ENCODE measurements at places on chromosomes 2 and 18.

GRCh38 chr2:217911283-217912097 is 91.3 kb downstream of the TNS1 start:
- no peak overlapping the region for H3K4me3 ChIP-seq
- H3K4me1 ChIP-seq = no peaks in the 10 kb centered on the region
- no peaks in the 10 kb centered on the region for H3K36me3 ChIP-seq
- DNase-seq = no peak
- no peak overlapping the region for H3K27ac ChIP-seq

DNA sequence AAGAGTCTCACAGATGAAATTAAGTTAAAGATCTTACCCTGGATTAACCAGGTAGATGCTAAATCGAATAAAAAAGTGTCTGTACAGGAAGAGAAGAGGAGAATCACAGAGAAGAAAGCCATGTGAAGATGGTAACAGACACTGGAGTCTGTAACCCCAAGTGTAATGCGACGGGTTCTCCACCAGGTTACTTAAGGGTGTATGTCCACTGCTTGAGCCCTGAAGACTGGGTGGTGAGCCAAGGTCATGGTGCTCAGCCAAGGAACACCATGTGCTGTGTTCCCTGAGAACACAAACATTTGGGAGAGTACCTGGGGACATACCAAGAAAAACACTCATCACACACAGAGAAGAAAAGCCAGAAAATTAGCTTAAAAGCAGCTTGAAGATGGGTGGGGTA is 8.2 kb upstream of the ACADL start:
- H3K27ac ChIP-seq = no peak overlapping the region
- H3K27me3 ChIP-seq = peaks cover 29% of the 10 kb centered on the region
- no peak for DNase-seq
- no peaks in the 10 kb centered on the region for H3K36me3 ChIP-seq
- no peak overlapping the region for H3K4me3 ChIP-seq
- H3K4me1 ChIP-seq = no peaks in the 10 kb centered on the region

GRCh38 chr2:42045848-42046748 is 1.7 kb upstream of the PKDCC start:
- no peak for DNase-seq
- H3K4me3 ChIP-seq = no peak overlapping the region
- no peaks in the 10 kb centered on the region for H3K36me3 ChIP-seq
- peaks cover 5% of the 10 kb centered on the region for H3K4me1 ChIP-seq

- H3K36me3 ChIP-seq = no peaks in the 10 kb centered on the region
- H3K4me3 ChIP-seq = no peak overlapping the region
- no peak for DNase-seq
- peaks cover 15% of the 10 kb centered on the region for H3K4me1 ChIP-seq
- H3K27ac ChIP-seq = no peak overlapping the region
Observed at GRCh38 chr2:232390661-232391060, 12.1 kb downstream of the ALPP start.

GRCh38 chr2:233764264-233764663 is 4.2 kb downstream of the UGT1A1 start:
- no peak overlapping the region for H3K4me3 ChIP-seq
- DNase-seq = no peak
- peaks cover 43% of the 10 kb centered on the region for H3K27me3 ChIP-seq
- no peaks in the 10 kb centered on the region for H3K4me1 ChIP-seq
- peaks cover 1% of the 10 kb centered on the region for H3K36me3 ChIP-seq
- H3K27ac ChIP-seq = no peak overlapping the region

DNA sequence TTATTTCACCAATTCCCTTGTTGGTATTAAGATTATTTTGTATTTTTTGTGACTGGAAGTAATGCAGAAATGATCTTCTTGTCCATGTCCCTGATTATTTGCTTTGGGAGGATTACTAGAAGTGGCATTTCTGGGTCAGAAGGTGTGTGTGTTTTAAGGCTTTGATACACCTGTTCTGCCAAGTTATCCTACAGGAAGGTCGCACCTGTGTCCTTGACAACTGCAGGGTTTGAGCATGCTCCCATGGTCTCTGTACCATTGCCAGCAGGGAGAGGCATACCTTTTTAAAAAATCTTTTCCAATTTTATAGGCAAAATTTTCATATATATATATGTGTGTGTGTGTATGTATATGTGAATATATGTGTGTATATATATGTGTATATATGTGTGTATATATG is 29.7 kb downstream of the KDM3A start:
- no peaks in the 10 kb centered on the region for H3K27me3 ChIP-seq
- no peak overlapping the region for H3K27ac ChIP-seq
- H3K4me1 ChIP-seq = no peaks in the 10 kb centered on the region
- no peak overlapping the region for H3K4me3 ChIP-seq

GRCh38 chr2:222034058-222034457 is 264.7 kb downstream of the PAX3 start:
- no peak overlapping the region for H3K4me3 ChIP-seq
- H3K36me3 ChIP-seq = no peaks in the 10 kb centered on the region
- H3K27ac ChIP-seq = no peak overlapping the region
- no peak for DNase-seq
- no peaks in the 10 kb centered on the region for H3K4me1 ChIP-seq
- H3K27me3 ChIP-seq = no peaks in the 10 kb centered on the region

- no peak overlapping the region for H3K4me3 ChIP-seq
- no peaks in the 10 kb centered on the region for H3K27me3 ChIP-seq
- H3K4me1 ChIP-seq = no peaks in the 10 kb centered on the region
- no peak for DNase-seq
- H3K27ac ChIP-seq = no peak overlapping the region
- H3K36me3 ChIP-seq = no peaks in the 10 kb centered on the region
Observed at GRCh38 chr2:88658326-88658725, 31.1 kb upstream of the EIF2AK3 start.

DNA sequence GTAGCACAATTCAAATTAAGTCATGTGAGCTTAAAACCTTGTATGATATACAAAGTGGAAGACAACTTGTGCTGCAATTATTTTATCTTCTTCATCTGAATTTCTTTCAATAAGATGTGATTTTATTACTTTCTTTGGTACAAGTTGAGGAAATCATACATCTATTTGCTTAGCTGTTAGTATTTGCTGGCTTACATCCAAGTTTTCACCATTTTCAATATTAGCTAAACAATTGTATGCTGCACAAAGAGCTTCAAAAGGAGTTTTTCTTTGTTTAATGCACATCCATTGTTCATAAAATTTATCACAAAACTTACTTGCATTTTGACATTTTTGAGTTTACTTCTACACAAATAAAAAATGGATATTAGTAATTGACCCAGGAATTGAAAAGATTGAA is 40.9 kb downstream of the SCN9A start:
- H3K27me3 ChIP-seq = no peaks in the 10 kb centered on the region
- H3K4me1 ChIP-seq = no peaks in the 10 kb centered on the region
- DNase-seq = no peak
- H3K36me3 ChIP-seq = no peaks in the 10 kb centered on the region

GRCh38 chr2:165743442-165743841 is 50.6 kb downstream of the GALNT3 start:
- H3K4me1 ChIP-seq = peaks cover 17% of the 10 kb centered on the region
- H3K4me3 ChIP-seq = no peak overlapping the region
- no peak overlapping the region for H3K27ac ChIP-seq
- peaks cover 7% of the 10 kb centered on the region for H3K36me3 ChIP-seq
- no peak for DNase-seq
- no peaks in the 10 kb centered on the region for H3K27me3 ChIP-seq

DNA sequence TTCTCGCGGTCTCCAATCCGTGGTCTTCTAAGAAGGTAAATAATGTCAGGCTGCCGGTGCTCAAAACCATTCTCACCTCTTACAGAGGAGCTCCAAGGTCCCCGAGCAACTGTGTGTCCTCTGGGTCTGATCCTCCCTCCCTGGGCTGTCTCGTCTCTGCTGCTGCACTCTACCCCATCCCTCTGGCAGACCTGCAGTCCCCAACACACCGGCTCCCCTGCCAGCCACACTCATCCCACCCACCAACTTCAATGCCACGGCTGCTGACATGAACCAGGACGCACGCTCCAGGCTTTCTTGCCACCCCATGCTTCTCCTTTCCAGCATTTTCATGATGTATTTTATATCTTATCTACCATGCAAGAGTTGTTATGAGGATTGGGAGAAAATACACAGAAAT is 559.5 kb upstream of the SALL3 start:
- no peak overlapping the region for H3K27ac ChIP-seq
- no peak overlapping the region for H3K4me3 ChIP-seq
- H3K4me1 ChIP-seq = no peaks in the 10 kb centered on the region
- DNase-seq = no peak

DNA sequence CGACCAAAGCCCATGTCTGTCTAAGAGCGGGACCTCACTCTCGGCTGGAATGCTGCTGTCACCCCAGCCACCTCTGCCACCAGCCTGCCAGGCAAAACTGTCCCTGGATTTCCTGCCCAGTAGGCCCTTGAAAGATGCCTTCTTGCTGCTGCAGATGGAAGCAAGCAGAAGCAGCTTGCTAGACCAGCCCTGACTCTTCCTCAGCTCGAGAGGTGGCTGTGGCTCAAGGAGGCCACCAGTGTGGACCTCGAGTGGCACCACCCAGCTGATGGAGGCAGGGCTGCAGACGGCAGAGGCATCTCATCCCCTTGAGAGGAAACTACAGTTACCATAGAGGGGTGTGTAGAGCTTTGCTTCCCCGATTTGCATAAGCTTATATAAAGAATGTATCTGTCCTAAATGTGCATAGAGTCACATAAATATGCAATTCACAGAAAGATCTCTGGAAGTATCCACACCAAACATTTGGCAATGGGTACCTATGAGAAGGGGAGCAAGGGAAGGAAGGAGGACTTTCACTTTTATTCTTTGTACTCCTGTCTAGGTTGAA is 20.6 kb downstream of the ADCY3 start:
- no peak overlapping the region for H3K27ac ChIP-seq
- H3K4me1 ChIP-seq = no peaks in the 10 kb centered on the region
- no peak for DNase-seq
- no peak overlapping the region for H3K4me3 ChIP-seq
- H3K36me3 ChIP-seq = peaks cover 76% of the 10 kb centered on the region

DNA sequence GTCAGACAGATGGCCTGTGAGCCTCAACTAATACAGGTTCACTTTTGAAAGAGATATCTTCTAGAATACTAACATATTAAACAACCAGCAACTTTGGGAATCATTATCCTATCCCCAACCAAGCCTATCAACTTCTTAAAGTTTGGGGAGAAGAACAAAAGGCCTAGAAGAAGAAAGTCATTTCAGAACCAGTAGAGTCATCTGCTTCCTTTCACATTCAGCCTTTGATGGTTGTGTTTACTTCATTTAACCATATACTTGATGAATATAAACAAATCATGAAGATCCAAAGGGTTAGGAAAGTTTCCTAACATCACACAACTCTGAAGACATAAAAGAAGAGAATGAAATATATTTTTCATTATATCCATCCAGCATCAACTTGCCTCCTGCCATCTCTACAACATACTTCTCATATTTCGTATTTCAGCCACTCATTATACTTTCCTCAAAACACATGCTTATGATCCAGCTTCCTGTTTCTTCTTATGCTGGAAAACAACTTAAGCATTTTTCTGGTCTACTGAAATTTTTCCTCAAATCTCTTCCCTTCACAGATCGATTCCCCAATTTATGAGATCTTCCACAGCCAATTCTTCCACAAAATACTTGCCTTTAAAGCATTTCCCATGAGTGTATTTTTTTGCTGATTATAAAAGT is 114.3 kb downstream of the CACNB4 start:
- no peaks in the 10 kb centered on the region for H3K4me1 ChIP-seq
- H3K4me3 ChIP-seq = no peak overlapping the region
- no peaks in the 10 kb centered on the region for H3K36me3 ChIP-seq
- DNase-seq = no peak
- H3K27me3 ChIP-seq = no peaks in the 10 kb centered on the region
- no peak overlapping the region for H3K27ac ChIP-seq

- peaks cover 23% of the 10 kb centered on the region for H3K36me3 ChIP-seq
- no peaks in the 10 kb centered on the region for H3K4me1 ChIP-seq
- DNase-seq = no peak
- no peak overlapping the region for H3K27ac ChIP-seq
- no peaks in the 10 kb centered on the region for H3K27me3 ChIP-seq
Observed at GRCh38 chr18:74819433-74820059, 221.9 kb downstream of the ZNF407 start.

- peak overlapping the region; percentile 80 for H3K27ac ChIP-seq
- peaks cover 14% of the 10 kb centered on the region for H3K36me3 ChIP-seq
- peaks cover 93% of the 10 kb centered on the region for H3K27me3 ChIP-seq
Observed at GRCh38 chr2:118851650-118852049, 4.2 kb upstream of the EN1 start.

DNA sequence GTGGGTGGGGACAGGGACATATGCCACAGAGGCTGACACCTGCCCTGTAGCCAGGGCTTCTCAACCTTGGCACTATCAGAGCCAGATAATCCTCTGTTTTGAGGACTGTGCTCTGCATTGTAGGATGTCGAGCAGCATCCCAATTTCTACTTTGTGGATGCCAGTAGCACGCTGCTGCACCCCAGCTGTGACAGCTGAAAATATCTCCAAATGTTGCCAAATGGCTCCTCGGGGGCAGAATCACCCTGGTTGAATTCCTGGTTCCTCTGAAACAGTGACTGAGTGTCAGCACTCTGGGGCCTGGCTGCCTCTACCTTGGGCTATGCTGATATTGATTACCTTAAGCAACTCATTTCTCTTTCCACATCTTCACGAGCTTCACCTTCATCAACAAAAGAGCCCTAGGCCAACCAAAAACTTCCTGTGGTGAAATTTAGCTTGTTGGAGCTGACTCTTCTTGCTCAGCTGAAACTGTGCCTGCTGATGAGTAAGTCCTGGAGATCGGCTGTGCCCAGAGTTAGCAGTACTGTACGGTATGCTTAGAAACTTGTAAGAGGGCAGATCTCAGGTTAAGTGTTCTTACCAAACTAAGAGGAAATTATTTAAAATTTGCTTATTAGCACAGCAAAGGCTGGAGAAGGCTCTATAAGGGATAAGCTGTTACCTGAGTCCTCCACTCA is 138.1 kb downstream of the SEPTIN10 start:
- H3K4me1 ChIP-seq = peaks cover 11% of the 10 kb centered on the region
- H3K27ac ChIP-seq = no peak overlapping the region
- no peak for DNase-seq
- no peaks in the 10 kb centered on the region for H3K36me3 ChIP-seq
- no peak overlapping the region for H3K4me3 ChIP-seq

- DNase-seq = no peak
- H3K27me3 ChIP-seq = peaks cover 5% of the 10 kb centered on the region
- H3K4me1 ChIP-seq = no peaks in the 10 kb centered on the region
- H3K27ac ChIP-seq = no peak overlapping the region
- no peak overlapping the region for H3K4me3 ChIP-seq
- H3K36me3 ChIP-seq = no peaks in the 10 kb centered on the region
Observed at GRCh38 chr2:170681311-170681710, 33.8 kb upstream of the SP5 start.

GRCh38 chr2:168478206-168478605 is 22.1 kb downstream of the CERS6 start:
- no peak overlapping the region for H3K27ac ChIP-seq
- peaks cover 50% of the 10 kb centered on the region for H3K4me1 ChIP-seq
- DNase-seq = no peak
- no peak overlapping the region for H3K4me3 ChIP-seq
- H3K36me3 ChIP-seq = peaks cover 3% of the 10 kb centered on the region

- H3K4me1 ChIP-seq = no peaks in the 10 kb centered on the region
- H3K36me3 ChIP-seq = no peaks in the 10 kb centered on the region
- H3K27ac ChIP-seq = no peak overlapping the region
- no peak for DNase-seq
- no peak overlapping the region for H3K4me3 ChIP-seq
Observed at GRCh38 chr2:229429589-229429988, 158.5 kb upstream of the PID1 start.

Measured in stimulated activated naive B cell treated with anti-CD40 and anti-IgM and Interleukin-4, amounts not matched to agents 10 μg/mL and 1 μg/mL and 100 μg/mL, for 72 hours (primary cell).